MCF 10A (cell line): ENCODE measurements at places on chromosomes 3 and 15. TPM values are rescaled to one million over a fixed set of nuclear protein-coding genes. Genes with fewer than 3 reads are reported as not detected.

DNA sequence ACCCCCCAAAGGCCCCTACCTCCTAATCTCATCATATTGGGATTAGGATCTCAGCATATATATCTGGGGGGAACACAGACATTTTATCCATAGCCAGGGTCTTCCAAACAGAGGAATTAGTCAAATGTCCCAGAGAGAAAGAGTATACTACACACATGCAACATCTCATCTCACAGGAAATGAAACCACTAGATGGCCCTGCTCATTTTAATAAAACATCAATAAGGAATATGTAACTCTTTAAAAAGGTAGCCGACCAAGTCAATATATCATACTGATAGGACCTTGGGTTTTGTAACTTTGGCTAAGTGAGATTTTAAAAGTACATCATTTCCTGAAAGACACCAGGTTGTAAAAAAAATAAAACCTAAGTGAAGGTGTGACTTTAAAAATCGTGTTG, 45.6 kb upstream of the THSD4 start:
- no peaks in the 10 kb centered on the region for H3K27me3 ChIP-seq
- no peak for DNase-seq
- H3K4me1 ChIP-seq: peaks cover 21% of the 10 kb centered on the region
- H3K4me3 ChIP-seq: no peak overlapping the region
- H3K36me3 ChIP-seq: no peaks in the 10 kb centered on the region
- H3K27ac ChIP-seq: no peak overlapping the region

- H3K27ac ChIP-seq: peak overlapping the region; percentile 88
- DNase-seq: peak; percentile 52
- peak overlapping the region; percentile 6 for H3K4me3 ChIP-seq
- no peaks in the 10 kb centered on the region for H3K36me3 ChIP-seq
These were observed 74.7 kb downstream of the XXYLT1 start for GRCh38 chr3:195196266-195196665.

Gene PROK2
- not detected in 2 replicates for total RNA-seq

DNA sequence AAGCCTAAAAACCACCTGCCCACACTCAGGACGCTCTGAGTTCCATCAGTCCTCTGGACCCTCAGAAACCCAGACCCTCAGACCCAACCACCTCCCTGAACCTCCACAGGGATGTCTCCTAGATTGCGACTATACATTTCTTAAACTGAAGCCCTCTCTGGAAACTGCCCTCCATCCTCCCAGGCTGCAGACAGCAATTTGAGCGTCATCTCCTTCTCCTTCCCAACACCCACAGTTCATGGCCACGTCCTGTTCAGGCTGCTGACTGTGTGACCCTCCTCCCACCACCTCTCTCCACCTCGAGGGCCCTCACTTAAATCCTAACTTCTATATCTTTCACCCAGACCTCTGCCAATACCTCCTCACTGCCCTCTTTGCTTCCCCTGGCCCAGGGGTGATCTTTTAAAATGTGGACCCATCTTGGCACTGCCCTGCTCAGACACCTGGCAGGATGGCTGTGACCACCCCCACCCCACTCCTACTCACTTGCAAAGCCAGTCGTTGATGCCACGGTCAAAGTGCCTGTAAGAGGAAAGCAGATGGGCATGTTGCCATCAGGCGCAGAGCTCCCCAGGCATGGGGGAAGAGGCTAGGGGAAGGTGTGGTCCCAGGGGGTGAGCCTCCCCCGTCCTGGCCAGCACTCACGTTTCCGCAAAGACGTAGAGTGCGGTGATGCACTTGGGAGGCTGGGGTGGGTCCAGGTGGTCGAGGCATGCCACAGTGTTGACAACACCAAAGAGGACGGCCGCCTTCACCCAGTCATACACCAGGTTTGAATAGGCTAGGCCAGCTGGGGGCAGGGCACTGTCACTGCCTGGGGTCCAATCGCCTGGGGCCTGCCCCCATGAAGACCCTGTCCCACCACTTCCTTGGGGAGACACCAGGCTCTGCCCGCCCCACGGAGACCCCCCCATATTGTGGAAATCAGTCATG, 6.0 kb downstream of the HHATL start:
- DNase-seq: no peak
- H3K4me3 ChIP-seq: no peak overlapping the region

DNA sequence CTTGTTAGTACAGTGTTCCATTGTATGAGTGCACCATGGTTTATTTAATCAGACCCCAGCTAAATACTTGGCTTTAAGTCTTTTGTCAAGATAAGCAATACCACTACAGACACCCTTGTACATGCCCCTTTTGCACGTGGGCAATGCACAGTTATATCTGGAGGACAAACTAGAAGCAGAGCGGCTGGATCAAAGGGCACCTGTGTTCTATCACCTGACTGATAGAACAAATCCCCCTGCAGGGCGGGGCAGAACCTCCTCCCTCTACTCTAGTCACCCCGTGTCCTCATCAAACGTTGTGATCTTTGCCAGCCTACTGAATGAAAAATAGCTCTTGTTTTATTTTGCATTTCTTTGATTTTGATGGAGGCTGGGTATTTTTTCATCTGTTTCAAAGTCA, 314.9 kb downstream of the TLE3 start:
- DNase-seq: no peak
- H3K27me3 ChIP-seq: peaks cover 18% of the 10 kb centered on the region
- no peaks in the 10 kb centered on the region for H3K36me3 ChIP-seq
- peaks cover 19% of the 10 kb centered on the region for H3K4me1 ChIP-seq
- H3K27ac ChIP-seq: no peak overlapping the region
- no peak overlapping the region for H3K4me3 ChIP-seq

DNA sequence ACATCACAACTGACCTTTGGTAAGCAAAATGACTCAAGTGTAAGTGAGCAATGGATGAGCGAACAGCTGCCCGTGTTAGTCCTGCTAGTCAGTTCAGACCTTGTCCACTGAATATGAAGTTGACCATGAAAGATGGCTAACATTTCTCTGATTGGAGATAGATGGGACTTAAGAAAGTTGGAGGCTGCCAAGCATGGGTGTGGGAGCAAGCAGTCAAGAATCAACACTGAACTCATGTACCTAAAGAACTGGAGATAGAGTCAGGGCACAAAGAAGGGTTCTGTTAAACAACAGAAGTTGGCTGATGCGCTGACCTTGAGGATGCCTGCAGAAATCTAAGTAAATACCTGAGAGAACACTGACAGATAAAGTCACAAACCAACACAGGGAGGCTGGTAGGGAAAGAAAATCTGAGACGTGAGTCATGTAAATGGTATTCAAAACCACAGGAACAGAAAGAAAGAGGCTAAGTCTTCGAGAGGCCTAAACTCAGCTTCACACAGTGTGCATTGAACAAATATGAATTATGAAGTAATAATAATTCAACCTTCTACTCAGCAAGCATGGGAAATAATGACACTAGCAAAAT, 30.7 kb upstream of the ANPEP start:
- peak overlapping the region; percentile 80 for H3K27ac ChIP-seq
- H3K4me3 ChIP-seq: no peak overlapping the region
- peaks cover 48% of the 10 kb centered on the region for H3K4me1 ChIP-seq
- peak; percentile 88 for DNase-seq
- peaks cover 35% of the 10 kb centered on the region for H3K36me3 ChIP-seq
- H3K27me3 ChIP-seq: no peaks in the 10 kb centered on the region

DNA sequence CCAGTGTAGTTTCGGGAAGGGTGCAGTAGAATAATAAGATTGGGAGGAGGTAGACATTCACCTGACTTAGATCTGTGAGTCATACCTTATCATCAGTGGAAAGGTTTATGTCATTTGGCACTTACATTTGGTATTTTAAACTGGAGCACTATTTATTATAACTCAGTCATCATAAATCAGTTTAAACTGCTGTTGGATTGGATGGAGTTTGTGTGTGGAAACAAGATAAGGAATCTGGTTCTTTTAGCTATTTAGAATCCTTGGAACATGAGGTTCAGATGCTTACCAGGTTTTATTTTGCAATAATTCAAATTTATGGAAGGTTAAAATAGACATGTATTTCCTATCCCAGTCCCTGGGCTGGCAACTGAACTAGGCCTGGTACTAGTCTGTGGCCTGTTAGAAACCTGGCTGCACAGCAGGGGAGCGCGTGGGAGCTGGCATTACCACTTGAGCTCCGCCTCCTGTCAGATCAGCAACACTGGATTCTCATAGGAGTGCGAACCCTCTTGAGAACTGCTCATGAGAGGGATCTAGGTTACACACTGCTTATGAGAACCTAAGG, 34.5 kb downstream of the ZFAND6 start:
- DNase-seq: peak; percentile 13
- H3K27me3 ChIP-seq: no peaks in the 10 kb centered on the region
- peaks cover 14% of the 10 kb centered on the region for H3K4me1 ChIP-seq
- peaks cover 4% of the 10 kb centered on the region for H3K36me3 ChIP-seq
- no peak overlapping the region for H3K4me3 ChIP-seq
- peak overlapping the region; percentile 64 for H3K27ac ChIP-seq

Gene ZNF80
- not detected in 2 replicates for total RNA-seq

DNA sequence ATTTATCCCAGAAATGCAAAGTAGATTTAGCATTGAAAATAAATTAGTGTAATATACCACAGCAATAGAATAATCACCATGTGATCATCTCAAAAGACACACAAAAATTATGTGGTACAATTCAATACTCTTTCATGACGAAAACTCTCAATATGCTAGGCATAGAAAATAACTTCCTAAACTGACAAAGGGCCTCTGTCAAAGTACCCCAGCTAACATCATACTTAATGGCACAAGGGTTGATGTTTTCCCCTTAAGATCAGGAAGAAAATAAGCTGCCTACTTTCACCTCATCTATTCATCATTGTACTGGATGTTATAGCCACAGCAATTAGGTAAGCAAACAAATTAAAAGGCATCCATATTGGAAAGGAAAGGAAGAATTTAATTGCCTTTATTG, 22.7 kb upstream of the NIPA2 start:
- H3K27me3 ChIP-seq: no peaks in the 10 kb centered on the region
- no peak overlapping the region for H3K4me3 ChIP-seq
- no peaks in the 10 kb centered on the region for H3K4me1 ChIP-seq
- DNase-seq: no peak
- no peak overlapping the region for H3K27ac ChIP-seq

GRCh38 chr3:48157202-48157840, 30.9 kb downstream of the CDC25A start:
- peaks cover 19% of the 10 kb centered on the region for H3K4me1 ChIP-seq
- peaks cover 23% of the 10 kb centered on the region for H3K36me3 ChIP-seq
- H3K27me3 ChIP-seq: no peaks in the 10 kb centered on the region
- no peak overlapping the region for H3K4me3 ChIP-seq

Gene GP5
- total RNA-seq: 0.15 TPM in 1 of 2 replicates, not detected in the other

DNA sequence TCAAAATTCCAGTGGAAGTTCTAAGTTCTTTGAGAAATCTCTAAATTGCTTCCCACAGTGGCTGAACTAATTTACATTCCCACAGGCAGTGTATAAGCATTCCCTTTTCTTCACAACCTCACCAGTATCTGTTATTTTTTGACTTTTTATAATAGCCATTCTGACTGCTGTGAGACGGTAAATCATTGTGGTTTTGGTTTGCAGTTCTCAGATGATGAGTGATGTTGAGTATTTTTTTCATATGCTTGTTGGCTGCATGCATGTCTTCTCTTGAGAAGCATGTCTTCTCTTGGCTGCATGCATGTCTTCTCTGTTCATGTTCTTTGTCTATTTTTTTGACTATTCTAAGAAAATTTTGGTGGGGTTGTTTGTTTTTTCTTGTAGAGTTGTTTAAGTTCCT, 499.6 kb upstream of the CCDC54 start:
- H3K36me3 ChIP-seq: no peaks in the 10 kb centered on the region
- no peak overlapping the region for H3K4me3 ChIP-seq
- H3K27me3 ChIP-seq: no peaks in the 10 kb centered on the region
- H3K4me1 ChIP-seq: no peaks in the 10 kb centered on the region

DNA sequence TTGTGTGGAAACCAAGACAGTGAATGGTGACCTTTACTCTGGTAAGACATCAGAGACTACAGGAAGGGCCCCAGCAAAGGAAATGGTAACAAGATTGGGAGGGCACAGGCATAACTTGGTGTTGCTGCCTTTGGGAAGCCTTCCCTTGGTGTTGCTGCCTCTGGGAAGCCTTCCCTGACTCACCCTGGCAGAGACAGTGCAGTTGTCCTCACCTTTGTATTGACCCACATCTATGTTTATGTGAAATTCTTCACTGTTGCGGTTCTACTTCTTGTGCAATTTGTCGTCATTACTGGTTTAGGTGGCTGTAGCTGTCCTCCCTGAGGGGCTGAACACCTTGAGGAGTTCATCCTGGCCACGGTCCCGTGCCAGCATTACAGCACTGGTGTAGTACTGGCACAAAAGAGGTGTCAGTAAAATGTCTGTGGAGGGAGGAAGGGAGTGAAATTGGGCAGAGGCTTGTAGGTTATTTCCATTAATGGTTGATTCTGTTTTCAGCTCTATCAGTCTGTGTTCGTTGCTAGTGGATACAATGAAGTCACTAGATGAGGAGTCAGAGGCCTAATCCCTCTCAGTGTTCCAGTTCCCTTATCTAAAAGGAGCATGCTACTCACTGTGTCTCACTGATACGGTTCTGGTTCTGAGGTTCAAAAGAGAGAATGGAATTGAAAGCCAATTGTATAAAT, 21.6 kb downstream of the IFT122 start:
- H3K27ac ChIP-seq: peak overlapping the region; percentile 96
- peaks cover 20% of the 10 kb centered on the region for H3K36me3 ChIP-seq
- H3K4me3 ChIP-seq: no peak overlapping the region
- H3K27me3 ChIP-seq: no peaks in the 10 kb centered on the region
- peaks cover 23% of the 10 kb centered on the region for H3K4me1 ChIP-seq

- no peak overlapping the region for H3K27ac ChIP-seq
- no peak for DNase-seq
- H3K36me3 ChIP-seq: no peaks in the 10 kb centered on the region
- H3K27me3 ChIP-seq: no peaks in the 10 kb centered on the region
- no peak overlapping the region for H3K4me3 ChIP-seq
These were observed 80.1 kb upstream of the HERC1 start for GRCh38 chr15:63913786-63914315.

GRCh38 chr3:128328546-128329458, 137.9 kb downstream of the DNAJB8 start:
- H3K27ac ChIP-seq: no peak overlapping the region
- peaks cover 6% of the 10 kb centered on the region for H3K36me3 ChIP-seq

Gene LYZL4
- total RNA-seq: not detected in 2 replicates

Gene IFT57
- total RNA-seq: 38.9 and 46.6 TPM in 2 replicates

Gene CKMT1A
- total RNA-seq: 11.4 and 27.5 TPM in 2 replicates

- no peak overlapping the region for H3K4me3 ChIP-seq
- DNase-seq: peak; percentile 41
These were observed 305.1 kb downstream of the LSAMP start for GRCh38 chr3:116140100-116140689.
